ENCODE measurements at places on chromosomes 4 and X.
A peak's percentile ranks its signal among the peaks of the same experiment; 100 is the strongest.

DNA sequence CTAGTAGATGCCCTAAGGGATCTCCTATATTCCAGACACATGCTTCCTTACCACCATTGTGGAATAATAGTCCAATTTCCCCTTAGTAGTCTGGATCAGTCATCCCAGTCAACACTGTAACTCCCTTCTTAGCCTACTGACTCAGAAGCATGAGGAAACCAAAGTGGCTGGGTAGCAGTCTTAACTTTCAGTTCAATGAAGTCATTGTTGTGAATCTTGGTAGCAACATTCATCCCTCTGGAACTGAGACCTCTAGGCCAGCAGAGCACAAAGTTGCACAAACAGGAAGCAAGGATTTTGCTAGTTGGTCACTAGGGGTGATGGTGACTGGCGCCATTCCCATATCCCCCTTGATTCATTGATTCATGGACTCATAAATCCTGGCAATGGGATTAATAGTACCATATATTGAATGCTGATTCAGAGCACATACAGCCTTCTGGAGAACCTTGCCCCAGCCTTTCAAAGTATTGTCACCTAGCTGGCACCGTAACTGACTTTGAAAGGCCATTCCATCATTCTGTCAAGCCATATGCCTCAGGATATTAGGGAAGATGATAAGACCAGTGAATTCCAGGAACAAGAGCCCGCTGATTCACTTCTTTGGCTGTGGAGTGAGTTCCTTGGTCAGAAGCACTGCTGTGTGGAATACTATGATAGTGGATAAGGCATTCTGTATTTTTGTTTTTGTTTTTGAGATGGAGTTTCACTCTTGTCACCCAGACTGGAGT lies 19.7 kb upstream of the GPAT3 start:
- DNase-seq, result no peak

DNA sequence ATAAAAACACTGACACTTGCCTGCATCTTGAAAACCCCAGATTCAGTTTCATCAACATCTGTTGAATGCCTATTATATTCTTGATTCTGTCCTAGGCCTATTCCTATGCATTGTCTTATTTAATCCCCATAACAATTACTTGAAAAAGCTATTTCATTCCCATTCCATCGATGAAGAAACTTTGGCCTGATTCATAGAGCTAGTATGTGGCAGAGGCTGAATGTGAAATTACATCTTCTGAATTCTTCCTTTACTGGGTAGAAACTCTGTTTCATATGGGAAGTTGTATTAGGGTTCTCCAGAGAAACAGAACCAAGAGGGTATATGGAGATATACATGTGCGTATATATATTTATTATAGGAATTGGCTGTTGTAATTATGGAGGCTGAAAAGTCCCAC lies 35.0 kb upstream of the SLC4A4 start:
- DNase-seq, result no peak

DNA sequence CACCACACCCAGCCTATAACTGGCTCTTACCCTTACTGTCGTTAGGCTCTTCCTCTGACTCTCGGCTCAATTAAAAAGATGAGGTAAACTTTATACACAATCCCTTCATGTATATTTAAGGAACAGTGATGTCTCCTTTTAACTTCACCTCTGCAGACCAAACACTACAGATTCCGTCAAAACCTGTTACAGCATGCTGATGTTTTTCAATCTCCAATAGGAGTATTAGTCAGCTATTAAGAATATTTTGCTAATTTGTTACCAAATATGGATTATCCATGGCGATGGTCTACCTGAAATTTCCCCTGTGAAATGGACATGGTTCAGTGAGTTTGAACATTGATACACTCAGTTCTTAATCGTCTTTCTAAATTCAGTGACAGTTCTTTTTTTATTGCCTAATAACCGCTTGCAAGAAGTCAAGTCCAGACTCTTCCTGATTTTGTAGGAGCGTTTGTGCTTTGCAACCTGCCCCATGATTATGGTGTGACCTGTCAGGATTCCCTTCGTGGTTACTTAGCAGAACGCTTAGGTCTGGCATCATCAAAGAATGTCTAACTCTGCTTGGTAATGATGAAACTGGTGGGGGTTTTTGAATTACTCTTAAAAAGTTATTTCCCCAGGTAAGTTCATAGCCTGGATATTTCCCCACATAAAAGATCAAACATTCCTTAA lies 72.2 kb upstream of the STOX2 start:
- no peak for DNase-seq

DNA sequence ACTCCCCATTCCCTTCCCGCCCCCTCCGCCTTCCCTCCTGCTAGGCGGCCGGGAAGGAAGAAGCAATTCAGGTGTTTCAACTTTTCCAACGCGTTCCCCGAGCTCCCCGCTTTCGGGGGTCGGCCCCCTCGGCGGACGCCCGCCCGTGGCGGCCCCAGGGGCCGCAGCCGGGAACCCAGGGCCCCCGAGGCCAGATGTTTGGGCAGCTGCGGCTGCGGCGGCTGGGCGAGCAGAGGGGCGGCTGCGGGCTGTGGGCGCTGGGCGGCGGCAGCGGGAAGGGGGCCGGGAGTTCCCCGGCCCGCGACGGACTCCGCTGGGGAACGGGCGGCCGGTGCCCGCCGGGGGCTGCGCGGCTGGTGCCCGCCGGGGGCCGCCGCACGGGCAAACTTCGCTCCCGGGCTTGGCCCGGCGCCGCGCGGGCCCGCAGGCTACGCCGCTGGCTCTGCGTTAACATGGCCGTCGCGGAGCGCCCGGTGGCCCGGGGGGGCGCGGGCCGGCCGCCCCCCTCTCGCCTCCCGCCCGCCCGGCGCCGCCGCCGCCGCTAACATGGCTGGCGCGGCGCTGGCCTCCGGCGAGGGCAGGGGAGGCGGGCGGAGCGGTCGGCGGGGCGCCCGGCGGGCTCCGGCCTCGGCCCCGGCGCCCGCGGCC lies 510 bp downstream of the HMGB3 start:
- DNase-seq, result no peak

DNA sequence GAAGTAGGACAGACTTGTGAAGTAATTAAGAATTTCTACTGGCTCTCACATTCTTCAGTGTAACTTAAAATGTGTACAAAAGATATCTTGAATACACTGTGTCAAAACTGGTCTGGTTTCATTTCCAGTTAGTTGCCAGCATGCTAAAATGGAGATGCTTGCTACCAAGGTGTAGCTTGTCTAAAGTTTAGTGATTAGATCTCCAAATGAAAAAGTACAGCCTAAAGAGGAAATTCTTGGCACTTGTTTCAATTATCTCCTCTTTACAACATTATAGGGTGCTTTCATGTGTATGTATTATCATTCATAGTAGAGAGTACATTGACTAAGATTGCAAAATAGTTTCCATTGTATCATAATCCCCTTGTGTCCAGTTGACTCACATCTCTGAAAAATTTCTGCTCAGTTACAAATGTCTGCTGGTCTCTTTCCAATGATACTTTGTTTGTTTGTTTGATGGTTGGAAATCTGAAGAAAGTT lies 97.3 kb upstream of the SPRY1 start:
- no peak for DNase-seq

DNA sequence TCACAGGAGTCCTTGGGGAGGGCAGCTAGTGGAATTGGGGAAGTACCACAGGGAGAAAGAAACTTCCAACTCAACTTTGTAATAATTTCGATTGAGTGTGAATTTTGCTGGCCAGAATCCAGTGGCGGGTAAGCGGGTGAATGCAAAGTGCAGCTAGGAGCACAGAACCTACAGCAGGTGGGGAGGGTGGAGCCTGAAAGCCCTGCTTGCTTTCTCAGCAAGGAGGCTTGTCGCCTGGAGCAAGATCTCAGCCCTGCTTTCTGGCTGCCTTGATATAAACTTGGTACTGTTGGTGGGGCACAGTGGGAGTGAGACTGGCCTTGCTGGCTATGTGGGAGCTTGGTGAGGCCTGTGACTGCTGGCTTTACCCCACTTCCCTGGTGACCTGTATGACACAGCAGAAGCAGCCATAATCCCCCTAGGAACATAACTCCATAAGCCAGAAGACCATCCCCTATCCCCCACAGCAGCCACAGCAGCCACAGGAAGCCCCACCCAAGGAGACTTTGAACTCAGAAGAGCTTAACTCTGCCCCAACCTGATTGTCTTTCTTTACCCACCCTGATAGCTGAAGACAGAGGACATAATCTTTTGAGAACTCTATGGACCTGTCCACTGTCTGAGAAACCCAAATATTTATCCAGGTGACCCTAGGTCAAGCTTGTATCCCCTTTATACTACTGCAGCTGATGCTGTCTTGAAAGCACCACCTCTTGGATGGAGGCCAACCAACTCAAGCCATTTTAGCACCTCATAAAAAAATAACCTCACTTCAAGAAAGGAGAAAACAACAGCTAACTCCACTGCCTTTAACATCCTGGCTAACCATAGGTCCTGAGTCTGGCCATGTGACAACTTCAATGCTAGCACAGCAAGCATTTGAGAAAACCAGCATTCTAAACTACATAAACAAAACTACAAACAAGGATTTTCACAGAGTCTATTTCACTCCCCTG lies 87.2 kb upstream of the PDE5A start:
- no peak for DNase-seq

DNA sequence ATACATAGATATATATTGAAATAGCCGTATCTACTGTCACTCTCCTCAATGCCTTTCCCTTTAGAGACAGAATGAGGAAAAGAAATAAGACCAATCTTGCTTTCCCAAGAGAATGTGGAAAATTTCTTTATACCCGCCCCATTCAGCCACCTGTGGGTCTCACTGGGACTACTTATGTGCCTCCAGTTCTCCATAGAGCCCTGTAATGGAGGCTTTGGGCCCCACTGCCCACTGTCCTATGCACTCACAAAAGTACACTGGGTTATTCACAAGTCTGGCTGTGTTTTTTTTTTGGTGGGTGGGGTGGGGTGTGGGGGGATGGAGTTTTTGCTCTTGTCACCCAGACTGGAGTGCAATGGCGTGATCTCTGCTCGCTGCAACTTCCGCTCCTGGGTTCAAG lies 70.4 kb upstream of the ELOVL6 start:
- DNase-seq, result no peak

- no peak for DNase-seq
These were observed 91.7 kb upstream of the HPGD start for GRCh38 chr4:174613979-174614378.

- DNase-seq, result no peak
These were observed 407.8 kb downstream of the NKX6-1 start for GRCh38 chr4:84091266-84091665.

DNA sequence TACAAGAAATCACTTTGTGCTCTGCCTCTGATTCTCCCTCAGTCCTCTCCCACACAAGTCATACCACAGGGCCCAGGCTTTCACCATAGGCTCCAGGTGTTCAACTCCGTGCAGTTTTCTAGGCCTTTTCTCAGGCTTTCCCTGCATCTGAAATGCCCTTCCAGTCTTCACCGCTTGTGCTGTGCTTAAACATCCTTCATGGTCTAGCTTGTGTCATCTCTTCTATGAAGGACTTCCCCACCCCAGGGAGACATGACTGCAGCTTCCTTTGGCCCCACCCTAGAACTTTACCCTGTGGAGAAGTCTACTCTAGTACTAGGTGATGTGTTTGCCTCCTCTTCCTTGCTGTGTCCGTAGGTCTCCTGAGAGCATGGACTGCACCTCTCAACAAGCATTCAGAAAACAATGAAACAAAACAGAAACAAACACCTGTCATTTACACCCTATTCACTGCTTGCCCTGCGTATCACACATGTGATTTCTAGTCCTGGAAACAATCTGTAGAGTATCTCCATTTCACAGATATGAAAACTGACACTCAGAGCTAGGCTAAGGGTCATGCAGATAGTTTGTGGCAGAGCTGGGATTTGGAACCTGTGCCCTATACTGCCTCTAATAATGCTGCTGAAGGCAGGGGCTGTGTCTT lies 22.7 kb upstream of the LEF1 start:
- no peak for DNase-seq

DNA sequence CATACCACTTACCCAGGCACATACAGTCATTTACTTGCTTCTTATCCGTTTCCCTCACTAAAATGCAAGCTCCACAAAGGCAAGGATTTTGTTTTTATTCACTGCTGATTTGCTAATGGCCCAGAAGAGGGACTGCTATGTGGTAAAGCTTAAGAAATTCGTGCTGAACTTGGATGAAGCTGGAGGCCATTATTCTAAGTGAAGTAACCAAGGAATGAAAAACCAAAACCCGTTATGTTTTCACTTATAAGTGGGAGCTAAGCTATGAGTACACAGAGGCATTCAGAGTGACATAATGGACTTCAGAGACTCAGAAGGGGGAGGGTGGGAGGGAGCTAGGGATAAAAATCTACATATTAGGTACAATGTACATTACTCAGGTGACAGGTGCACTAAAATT lies 47.2 kb downstream of the RAB33B start:
- DNase-seq, result no peak

GRCh38 chrX:154057791-154058190 lies 38.1 kb upstream of the IRAK1 start:
- DNase-seq, result no peak

DNA sequence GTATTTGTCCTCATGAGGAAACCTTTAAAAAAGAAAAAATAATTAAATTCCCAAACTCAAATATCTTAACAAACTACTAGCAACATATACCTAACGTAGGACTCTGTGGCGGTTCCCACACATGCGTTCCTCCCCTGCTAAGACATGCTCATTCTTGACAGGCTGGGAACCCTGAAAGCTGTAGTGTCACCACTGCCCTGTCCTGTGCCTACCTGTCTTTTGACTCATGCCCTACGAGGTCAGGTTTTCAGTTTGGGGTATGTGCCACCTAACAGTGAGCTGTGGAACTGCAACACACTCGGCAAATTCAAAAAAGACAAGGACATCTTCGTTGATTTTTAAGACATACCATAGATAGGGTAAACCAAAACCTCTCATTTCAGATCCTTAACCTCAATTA lies 17.8 kb downstream of the IDS start:
- DNase-seq, result peak; percentile 24

- DNase-seq, result no peak
These were observed 599.1 kb downstream of the RPA4 start for GRCh38 chrX:97482666-97483300.

DNA sequence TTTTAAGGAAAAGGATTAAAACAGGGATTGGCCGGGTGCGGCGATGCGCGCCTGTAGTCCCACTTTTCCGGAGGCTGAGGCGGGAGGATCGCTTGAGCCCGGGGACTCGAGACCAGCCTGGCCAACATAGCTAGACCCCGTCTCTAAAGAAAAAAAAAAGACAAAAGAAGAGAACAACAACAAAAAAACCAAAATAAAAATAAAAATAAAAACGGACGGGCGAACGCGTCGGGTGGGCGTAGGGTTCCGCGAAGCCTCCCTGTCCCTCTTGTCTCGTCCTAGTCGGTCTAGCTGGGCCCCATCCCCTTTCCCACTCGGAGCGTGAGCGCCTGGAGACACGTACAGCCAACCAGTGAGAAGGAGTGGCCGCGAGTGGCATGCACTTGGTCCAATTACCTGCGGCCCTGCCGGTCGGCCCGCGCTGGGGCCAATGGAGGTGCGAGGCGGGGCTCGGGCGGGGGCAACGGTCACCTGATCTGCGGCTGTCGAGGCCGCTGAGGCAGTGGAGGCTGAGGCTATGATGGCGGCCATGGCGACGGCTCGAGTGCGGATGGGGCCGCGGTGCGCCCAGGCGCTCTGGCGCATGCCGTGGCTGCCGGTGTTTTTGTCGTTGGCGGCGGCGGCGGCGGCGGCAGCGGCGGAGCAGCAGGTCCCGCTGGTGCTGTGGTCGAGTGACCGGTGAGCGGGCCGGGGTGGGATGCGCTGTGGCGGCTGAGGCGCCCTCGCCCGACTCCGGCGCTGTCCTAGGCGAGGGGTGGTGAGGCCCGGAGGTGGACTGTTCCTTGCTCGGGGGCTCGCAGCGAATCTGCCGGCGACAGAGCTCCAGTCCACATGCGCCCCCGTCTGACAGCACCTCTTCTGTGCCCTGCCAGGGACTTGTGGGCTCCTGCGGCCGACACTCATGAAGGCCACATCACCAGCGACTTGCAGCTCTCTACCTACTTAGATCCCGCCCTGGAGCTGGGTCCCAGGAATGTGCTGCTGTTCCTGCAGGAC lies at the start of gene ATP6AP1:
ATP6AP1 (plus strand) TSS at position 502 of the 996 bp plus-strand sequence; CDS start at position 518, 16 bp downstream.
- DNase-seq, result peak; percentile 91

Data from activated CD4-positive, alpha-beta T cell treated with anti-CD3 and anti-CD28 coated beads, Interleukin-2, Interleukin-4, amounts not matched to agents 100 ng/mL and 50 ng/mL, durations not matched to agents 16 hours and 8 hours (primary cell).